ENCODE measurements at places on chromosomes 3 and 15. TPM values are rescaled to one million over a fixed set of nuclear protein-coding genes. Genes with fewer than 3 reads are reported as not detected.

DNA sequence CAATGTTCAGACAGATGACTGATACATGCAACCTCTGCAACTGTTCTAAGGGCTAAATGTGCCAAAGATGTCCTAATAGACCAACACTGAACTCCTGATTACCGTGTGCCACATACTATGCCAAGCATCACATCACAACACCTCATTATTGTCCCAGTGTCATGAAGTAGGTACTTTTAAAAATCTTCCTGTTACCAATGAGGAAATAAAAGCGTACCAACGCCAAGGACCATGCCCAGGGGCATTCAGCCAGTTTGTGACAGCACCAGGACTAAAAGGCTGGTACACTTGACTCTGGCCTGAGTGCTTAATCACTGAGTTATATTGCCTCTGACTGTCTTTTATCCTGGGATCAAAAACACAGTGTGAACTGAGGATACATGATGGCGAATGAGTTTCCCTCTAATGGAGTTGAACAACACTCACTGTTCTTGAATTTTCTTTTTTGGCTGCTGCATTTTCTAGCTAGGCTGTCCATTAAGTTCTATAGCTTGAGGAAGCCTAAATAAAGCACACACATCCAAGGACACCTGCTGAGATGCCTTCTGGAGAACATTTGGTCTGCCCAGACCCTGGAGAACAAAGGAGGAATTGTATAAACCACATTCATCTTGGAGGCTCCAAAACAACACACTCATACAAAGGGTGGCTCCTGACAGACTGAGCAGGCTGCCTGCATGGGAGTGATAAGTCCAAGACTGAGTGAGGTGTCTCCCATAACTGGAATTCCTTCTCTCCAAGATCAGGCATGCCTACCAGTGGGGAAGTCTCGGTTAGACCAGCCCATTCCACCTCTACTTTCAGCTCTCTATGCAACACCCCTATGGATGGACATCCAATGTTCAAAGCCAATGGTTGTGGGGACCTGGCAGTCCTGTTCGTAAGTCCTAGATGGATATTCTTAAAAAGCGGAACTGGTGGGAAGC lies 126.7 kb upstream of the PRICKLE2 start:
- H3K4me1 ChIP-seq = 0 out of 2 replicates have a peak, but pooled peaks cover 3% of the 10 kb centered on the region
- H3K27me3 ChIP-seq = no peaks in the 10 kb centered on the region
- no peak overlapping the region for H3K4me3 ChIP-seq
- no peaks in the 10 kb centered on the region for H3K36me3 ChIP-seq

DNA sequence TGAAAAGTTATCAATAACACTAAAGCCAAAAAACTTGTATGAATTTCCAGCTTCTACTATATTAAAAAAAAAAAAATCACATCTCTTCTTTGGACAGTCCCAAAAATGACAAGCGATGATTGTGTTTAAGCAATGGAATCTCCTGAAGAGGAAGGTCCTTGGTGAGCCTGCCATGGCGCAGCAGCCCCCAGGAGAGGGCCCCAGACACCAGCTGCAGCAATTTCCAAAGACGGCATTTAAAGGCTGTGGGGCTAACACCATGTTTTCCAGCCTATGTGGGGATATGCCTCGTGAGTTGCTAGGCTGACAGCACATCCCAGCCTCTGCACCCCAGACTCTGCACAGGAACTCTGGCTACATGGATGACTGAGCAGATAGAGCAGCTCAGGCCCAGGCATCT lies 14.7 kb downstream of the SKIC8 start:
- no peaks in the 10 kb centered on the region for H3K4me1 ChIP-seq
- no peak overlapping the region for H3K27ac ChIP-seq
- peaks cover 32% of the 10 kb centered on the region for H3K36me3 ChIP-seq

DNA sequence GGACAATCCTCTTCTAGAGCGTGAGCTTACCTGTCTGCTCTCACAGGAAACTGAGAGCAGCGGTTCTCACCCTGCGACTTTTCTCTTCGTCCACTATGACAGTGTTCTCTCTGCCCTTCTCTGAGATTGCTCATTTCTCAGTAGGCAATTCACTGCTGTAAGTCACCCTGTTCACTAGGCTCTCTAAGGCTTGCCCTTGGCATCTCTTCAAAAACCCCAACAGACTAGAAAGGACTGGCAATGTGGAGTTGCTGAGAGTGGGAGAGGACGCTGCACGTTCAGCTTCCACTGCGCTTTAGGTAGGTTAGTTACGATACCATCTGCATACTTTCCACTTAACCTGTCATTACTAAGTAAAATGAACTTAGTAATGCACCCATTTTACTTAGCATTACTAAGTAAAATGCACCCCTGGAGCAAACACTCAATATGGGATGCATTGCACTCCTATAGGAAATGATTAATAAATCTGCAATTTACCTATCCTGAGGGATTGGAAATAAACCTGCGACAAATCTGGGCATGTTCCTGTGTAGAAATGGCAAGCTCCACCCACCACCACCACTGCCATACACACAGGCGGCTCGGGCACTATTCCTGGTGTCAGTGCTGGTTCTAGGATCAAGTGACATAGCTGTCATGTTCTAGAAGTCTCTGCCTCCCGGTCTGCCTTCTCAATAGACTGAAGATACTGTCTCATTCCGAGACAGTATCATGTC lies 21.4 kb downstream of the XPC start:
- H3K27me3 ChIP-seq = no peaks in the 10 kb centered on the region
- peaks cover 87% of the 10 kb centered on the region for H3K36me3 ChIP-seq
- H3K4me1 ChIP-seq = no peaks in the 10 kb centered on the region
- DNase-seq = no peak

DNA sequence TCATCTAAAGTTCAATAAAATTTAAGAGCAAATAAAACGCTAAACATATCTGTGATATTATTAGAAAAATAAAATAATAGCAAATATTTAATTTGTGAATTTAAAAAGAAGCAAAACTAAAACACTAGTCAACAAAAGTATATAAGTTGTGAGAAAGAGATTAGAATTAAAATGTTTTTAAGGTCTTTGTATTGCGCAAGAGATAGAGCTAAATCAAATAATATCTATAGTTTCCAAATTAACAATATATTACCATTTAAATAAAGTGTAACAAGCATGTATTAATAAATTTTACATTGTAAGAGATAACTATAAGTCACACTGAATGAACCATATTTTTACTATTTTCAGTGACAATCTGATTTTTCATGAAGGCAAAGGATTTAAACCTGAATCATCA lies 74.2 kb downstream of the PLSCR2 start:
- H3K4me3 ChIP-seq = no peak overlapping the region
- no peak for DNase-seq
- H3K27ac ChIP-seq = no peak overlapping the region
- no peaks in the 10 kb centered on the region for H3K36me3 ChIP-seq
- H3K4me1 ChIP-seq = no peaks in the 10 kb centered on the region

DNA sequence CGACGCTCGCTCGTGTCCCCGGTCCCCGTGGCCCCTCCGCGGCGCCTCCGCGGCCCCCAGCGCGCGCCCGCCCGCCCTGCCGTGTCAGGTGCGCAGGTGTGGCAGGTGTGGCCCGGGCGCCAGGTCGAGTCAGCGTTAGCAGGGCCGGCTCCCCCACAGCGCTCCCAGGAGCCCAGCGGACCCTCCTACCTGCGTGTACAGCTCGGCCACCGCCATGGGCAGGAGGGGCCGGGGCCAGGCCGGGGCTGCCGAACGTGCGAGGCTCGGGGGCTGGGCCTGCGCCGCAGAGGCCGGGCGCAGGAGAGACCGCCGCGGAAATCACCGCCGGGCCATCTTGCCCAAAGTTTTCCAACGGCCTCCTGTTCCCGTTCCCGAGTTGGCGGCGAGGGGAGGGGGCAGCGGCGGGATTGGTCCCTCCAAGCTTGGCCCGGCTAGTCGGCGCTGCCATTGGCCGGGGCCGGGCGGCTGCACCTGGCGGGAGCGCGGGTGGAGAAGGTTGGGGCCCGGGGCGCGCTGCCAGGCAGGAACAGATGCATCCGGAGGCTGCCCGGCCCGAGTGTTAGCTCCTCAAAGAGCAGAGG lies at the start of gene MYO5C:
Gene MYO5C, minus strand, starts transcription at position 384 of the 581 bp plus-strand sequence. Its CDS starts 168 bp downstream, at position 216.
- H3K4me1 ChIP-seq = no peaks in the 10 kb centered on the region
- peaks cover 6% of the 10 kb centered on the region for H3K36me3 ChIP-seq
- H3K27me3 ChIP-seq = no peaks in the 10 kb centered on the region
- no peak within 1 kb of the TSS for H3K27ac ChIP-seq
- H3K4me3 ChIP-seq = peak within 1 kb of the TSS; percentile 69

DNA sequence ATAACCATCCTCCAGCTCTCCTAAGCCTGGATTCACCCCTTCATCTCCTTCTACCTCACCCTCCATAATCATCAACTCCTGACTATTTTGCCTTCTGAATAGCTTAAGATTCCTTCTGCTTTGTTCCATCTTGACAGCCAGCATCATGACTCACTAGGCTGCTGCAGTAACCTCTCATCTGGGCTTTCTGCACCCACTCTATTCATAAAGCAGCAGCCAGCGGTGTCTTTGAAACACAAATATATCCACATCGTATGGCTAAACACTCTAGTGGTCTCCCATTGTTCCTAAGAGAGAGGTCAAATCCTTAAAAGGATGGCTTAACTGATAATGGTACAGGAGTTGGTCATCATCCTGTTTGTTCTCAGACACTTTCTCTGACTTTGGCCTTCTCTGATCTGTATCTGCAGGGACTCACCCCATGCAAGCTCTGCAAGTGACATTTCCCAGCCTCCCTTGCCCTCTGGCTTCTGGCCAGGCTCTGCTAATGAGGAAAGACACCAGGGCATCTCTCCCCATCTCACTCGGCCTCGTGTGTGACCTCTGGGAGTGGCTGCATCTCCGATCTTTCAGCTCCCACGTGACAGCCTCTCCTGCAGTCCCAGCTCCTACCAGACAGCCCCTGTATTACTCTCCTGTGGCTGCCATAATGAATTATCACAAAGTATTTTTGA lies 6.2 kb downstream of the GRK7 start:
- no peak overlapping the region for H3K4me3 ChIP-seq
- no peak for DNase-seq
- H3K27ac ChIP-seq = no peak overlapping the region
- no peaks in the 10 kb centered on the region for H3K4me1 ChIP-seq
- H3K27me3 ChIP-seq = no peaks in the 10 kb centered on the region

DNA sequence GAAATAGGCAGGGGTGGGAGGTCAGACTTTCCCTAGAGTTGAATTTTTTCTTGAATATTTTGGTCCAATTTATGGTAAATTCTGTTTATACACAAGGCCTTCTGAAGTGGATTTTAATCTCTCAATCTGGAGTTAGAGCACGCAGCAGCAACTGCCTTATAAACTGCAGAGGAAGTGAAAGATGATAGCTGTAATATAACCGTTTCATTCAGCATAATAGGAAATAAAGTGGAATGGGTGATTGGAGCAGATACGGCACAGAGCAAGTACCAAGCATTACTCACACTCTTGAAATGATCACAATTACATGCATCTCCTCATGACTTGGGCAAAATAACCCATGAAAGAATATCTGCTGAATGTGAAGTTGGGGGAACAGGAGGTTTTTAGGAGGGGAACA lies 106.8 kb downstream of the ARRDC4 start:
- DNase-seq = no peak
- no peaks in the 10 kb centered on the region for H3K27me3 ChIP-seq
- H3K4me3 ChIP-seq = no peak overlapping the region
- 0 out of 2 replicates have a peak, but pooled peaks cover 4% of the 10 kb centered on the region for H3K36me3 ChIP-seq
- no peak overlapping the region for H3K27ac ChIP-seq

DNA sequence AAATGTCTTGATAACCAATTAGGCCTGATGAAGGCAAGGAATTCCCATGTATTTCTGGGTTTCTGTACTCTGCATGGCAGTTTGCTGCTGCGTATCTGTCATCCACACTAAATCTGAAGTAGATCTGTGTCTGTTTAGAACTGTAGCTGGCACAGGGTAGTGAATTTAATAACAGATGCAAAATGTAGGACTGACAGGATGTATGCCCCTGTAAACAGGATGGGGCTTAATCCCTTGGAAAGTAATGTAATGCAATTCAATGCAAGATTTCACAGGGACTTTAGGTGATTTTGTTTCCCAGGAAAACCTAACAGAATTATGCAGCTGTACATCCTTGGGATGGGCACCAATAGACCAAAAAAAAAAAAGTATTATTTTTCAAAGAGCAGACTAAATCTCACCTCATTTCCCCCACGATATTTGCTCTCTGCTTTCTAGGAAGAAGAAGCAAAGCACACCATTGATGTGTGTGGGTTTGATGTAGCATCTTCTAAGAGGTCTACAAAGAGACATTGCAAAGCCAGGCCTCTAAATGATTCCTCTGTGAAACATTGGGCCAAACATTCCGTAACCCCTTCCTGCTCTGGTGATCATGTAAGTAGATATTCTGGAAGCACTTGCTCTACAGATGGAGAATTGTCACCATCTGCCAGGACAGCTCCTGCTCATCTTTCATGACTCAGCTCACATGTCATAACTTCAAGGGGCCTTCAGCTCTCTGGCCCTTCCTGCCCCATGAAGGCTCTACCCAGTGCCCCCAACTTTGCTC lies 464.3 kb upstream of the RGMA start:
- no peak overlapping the region for H3K4me3 ChIP-seq
- peaks cover 1% of the 10 kb centered on the region for H3K4me1 ChIP-seq
- no peaks in the 10 kb centered on the region for H3K27me3 ChIP-seq
- no peaks in the 10 kb centered on the region for H3K36me3 ChIP-seq
- H3K27ac ChIP-seq = no peak overlapping the region
- DNase-seq = no peak

DNA sequence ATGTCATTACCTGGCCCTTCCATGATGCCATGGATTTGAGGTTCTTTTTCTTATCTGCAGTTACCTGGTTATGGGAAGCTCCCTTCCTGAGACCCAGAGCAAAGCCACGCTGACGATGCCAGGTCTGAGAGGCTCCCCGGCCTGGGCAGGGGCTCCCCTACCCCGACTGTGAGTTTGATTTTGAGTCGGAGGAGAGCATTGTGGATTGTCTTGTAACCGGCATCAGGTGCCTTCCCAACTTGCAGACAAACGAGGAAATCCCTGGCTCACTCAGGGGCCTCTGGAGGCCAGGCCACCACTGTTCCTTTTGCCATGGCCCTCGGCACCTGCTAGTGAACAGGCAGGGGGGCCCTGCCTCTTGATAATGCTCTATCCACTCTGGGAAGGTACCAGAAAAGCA lies 151.4 kb downstream of the ATP10A start:
- no peak overlapping the region for H3K27ac ChIP-seq
- H3K27me3 ChIP-seq = no peaks in the 10 kb centered on the region
- H3K4me3 ChIP-seq = no peak overlapping the region
- DNase-seq = no peak

DNA sequence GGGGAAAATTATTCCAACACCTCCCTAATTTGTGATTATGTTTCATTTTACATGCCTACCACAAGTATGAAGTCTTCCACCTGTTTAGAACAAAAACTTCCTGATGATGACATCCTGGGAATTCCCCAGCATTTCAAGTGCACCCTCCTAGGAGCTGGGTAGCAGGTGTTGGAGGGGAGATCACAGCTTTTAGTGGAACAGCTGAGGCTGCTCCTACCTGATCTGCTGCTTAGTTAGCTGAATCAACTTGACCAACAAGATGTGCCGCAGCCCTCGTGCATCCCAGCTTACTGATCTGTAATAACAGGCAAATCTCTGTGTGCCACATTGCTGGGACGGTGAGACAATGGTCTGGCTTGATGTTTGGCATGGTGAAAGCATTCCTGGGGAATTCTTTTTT lies 29.7 kb downstream of the TRAK1 start:
- peaks cover 12% of the 10 kb centered on the region for H3K4me1 ChIP-seq
- H3K27me3 ChIP-seq = no peaks in the 10 kb centered on the region
- no peak for DNase-seq
- no peak overlapping the region for H3K27ac ChIP-seq
- H3K36me3 ChIP-seq = peaks cover 5% of the 10 kb centered on the region
- no peak overlapping the region for H3K4me3 ChIP-seq

GRCh38 chr3:128310286-128311058 lies 156.2 kb downstream of the DNAJB8 start:
- no peaks in the 10 kb centered on the region for H3K27me3 ChIP-seq
- peak; percentile 15 for DNase-seq
- H3K36me3 ChIP-seq = no peaks in the 10 kb centered on the region
- no peaks in the 10 kb centered on the region for H3K4me1 ChIP-seq
- H3K4me3 ChIP-seq = no peak overlapping the region
- H3K27ac ChIP-seq = no peak overlapping the region

The PLSCR2 gene
- total RNA-seq = not detected

The AMT gene
- 38.8 TPM for total RNA-seq

The PROS1 gene
- 1.3 TPM for total RNA-seq

The PLS1 gene
- 20.4 TPM for total RNA-seq

The CFAP20DC gene
- 4.5 TPM for total RNA-seq

Data from H9 (cell line).